ENCODE measurements at places on chromosomes 4 and X.
A peak's percentile ranks its signal among the peaks of the same experiment; 100 is the strongest.

DNA sequence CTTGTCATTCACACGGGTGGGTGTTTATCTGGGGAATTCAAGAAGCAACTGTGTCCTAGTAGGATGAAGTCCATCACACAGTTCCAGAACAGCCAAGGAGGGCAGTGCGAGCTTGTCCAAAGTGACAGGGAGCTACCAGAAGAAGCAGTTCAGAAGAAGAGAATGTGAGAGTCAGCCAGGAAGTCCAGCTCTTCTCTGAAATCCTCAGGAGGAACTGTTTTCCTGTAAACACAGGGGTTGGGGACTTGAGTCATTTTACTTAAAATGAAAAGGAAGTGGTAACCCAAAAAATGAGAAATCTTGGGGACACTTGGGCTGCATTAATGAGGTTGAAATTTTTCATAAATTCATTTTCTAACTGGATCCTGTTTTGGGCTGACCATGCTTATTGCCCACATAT lies 8.2 kb upstream of the TLR10 start:
- no peak for DNase-seq

- no peak for DNase-seq
These were observed 2429.7 kb downstream of the PCDH7 start for GRCh38 chr4:33149658-33150524.

DNA sequence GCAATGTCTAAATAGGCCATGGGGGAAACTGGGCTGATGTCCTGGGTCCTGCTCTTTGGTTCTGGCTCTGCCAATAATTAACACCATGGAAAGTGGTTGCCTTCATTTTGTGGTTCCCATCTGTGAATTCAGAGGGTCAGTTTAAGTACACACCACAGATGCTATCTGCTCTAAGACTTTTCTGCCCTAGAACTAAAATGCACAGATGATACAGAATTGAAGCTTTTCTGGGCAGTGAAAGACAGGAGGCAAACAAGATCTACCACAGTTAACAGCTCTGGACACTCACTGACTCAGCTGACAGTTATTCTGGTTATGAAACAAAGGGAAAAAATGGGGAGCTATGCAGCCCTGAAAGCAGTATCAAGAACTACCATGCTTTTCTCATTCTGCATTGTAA lies 37.3 kb downstream of the APBB2 start:
- no peak for DNase-seq

GRCh38 chrX:53211391-53211978 lies 13.5 kb downstream of the KDM5C start:
- no peak for DNase-seq

DNA sequence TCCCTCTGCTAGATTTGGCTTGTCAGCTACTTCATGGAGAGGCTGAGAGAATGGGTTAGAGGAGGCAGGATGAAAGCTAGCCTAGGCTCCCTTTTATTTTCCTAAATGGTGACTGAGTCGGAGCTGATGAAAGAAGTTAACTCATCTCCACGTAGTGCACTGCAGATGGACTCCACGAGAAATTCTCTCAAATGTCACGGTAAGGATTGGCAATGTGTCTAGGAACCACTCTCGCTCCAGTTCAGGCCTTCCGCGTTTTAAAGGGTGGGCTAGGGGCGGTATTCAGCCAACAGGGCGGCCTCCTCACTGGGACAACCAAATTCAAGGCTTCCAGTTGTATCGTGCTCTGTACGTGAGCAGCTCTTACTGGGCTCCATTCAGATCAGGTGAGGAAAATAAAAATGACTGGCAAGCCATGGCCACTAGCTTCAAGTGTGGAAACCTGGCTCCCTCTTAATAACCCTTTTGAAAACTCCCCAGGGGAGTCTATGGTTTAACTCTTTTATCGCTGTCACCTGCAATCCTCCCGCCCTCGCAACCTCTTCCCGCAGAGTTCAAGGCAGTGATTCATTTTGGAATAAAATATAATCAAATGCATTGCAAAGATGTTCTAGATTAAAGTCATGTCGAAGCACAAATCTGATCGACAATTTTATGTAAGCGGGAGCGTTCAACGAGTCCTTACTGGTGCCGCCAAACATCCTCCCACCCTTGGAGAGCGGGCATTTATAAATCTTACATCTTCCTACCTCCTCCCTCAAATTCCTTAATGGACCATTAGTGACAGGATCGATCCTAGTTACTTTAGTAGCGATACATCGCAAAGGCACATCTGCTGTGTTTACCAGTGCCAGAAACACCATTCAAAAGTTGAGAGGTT lies 1.2 kb downstream of the SPOCK3 start:
- no peak for DNase-seq

DNA sequence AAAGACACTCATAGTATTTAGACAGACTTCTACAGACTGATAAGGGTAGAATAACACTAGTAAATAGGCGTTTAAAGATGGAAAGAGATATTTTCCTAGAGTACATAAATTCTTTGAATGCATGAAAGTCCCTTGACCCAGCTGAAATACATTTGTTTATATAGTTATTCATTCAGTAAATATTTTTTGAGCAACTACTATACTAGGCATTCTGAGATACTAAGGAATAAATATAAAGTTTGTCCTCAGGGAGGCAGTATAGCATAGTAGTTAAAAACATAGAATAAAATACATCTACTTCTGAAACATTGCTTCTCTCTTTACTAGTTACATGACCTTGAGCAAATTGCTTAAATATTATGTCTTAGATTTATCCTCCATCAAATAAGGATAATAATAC lies 27.4 kb downstream of the HMGN5 start:
- peak; percentile 9 for DNase-seq

DNA sequence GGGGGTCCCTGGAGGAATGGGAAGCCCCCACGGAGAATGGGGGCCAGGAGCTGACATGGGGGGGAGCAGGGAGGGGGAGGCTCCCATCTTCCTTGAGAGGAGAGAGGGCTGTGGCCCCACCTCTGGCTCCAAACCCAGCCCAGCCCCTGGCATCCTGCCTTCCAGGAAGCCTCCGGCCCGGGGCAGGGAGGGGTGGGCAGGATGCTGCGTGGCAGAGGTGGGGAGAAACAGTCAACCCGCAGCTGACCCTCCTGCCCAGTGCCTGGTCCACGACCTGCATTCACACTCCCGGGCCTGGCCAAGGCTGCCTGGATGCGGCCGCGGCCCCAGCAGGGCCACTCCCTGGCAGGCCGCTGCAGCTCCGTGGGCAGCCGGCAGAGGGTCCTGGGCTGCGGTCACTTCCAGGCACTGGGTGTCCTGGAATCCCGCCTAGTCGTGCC lies 39.0 kb downstream of the CPLX1 start:
- no peak for DNase-seq

DNA sequence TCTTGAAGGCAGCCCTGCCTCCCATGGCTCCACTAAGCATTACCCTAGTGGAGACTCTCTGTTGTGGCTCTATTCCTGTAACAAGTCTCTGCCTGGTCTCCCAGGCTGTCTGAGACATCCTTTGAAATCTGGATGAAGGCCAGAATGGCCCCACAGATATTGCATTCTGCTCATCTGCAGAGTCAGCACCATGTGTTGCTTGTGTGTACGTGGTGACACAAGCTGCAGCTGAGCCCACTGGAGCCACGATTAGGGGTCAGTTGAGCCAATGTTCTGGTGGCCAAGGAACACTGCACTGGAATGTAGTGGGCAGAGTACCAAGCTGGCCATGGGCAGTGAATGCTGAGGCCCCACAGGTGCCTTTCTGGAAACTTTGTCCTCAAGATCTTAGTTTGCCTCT lies 29.2 kb downstream of the GRID2 start:
- DNase-seq, result no peak

DNA sequence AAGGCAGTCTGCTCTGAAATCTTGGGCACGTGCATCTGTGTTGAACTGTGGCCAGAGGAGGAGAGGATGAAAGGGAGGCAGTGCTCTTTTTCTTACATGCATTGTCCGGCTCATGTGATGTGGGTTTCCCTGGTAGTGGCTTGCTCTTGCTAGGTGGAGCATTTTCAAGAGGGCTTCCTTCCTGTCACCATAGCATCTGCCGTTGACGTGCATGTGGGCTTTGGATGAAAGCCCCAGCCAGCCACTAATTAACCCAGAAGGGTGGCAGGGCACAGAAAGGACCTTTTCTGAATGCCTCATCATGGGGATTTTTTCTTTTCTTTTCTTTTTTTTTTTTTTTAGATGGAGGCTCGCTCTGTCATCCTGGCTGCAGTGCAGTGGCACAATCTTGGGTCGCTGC lies 121.3 kb downstream of the GPR143 start:
- peak; percentile 39 for DNase-seq

- no peak for DNase-seq
These were observed 30.6 kb upstream of the CTSO start for GRCh38 chr4:155984106-155984797.

DNA sequence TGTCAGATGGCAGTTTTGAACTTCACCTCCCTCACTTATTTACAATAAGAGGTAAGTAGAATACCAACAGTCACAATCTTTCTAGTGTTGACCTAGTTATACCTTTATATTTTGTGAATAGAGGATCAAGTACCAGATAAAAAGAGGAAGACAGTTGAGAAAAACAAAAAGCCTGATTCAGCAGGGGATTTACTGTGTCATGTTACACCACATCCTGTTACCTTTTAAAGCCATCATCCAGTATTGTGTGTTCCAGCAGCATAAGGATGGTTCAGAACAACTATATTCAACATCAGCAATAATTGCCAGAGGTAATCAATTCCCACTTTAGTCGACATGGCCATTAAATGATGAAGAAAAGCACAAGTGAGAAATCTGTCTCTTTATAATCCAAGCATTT lies 21.3 kb upstream of the CXCL6 start:
- no peak for DNase-seq

- no peak for DNase-seq
These were observed 1976.7 kb upstream of the ADGRL3 start for GRCh38 chr4:59223292-59223941.

GRCh38 chr4:81509191-81509590 lies 37.5 kb upstream of the RASGEF1B start:
- no peak for DNase-seq

DNA sequence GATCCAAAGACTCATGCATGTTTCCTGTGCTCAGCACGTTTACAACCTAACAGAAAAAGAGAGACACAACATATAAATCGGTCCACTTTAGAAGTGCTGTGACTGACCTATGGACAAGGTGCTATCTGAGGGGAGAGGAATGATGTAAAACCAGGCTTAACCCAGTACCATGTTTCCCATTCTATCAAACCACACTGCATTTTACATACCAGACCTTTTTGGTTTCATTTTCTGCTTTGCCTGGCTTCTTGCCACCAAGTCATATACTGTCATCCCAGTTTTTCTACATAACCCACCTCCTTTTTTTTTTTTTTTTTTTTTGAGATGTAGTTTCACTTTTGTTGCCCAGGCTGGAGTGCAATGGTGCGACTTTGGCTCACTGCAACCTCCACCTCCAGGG lies 82.2 kb downstream of the KLF8 start:
- DNase-seq, result no peak

- DNase-seq, result no peak
These were observed 46.4 kb upstream of the PJA1 start for GRCh38 chrX:69211701-69212100.

- DNase-seq, result no peak
These were observed 28.6 kb downstream of the TRPC3 start for GRCh38 chr4:121923306-121923705.

- peak; percentile 72 for DNase-seq
These were observed 22.4 kb downstream of the SH3TC1 start for GRCh38 chr4:8221476-8221875.
